ENCODE measurements at places on chromosomes 3 and 15.
A peak's percentile ranks its signal among the peaks of the same experiment; 100 is the strongest.

DNA sequence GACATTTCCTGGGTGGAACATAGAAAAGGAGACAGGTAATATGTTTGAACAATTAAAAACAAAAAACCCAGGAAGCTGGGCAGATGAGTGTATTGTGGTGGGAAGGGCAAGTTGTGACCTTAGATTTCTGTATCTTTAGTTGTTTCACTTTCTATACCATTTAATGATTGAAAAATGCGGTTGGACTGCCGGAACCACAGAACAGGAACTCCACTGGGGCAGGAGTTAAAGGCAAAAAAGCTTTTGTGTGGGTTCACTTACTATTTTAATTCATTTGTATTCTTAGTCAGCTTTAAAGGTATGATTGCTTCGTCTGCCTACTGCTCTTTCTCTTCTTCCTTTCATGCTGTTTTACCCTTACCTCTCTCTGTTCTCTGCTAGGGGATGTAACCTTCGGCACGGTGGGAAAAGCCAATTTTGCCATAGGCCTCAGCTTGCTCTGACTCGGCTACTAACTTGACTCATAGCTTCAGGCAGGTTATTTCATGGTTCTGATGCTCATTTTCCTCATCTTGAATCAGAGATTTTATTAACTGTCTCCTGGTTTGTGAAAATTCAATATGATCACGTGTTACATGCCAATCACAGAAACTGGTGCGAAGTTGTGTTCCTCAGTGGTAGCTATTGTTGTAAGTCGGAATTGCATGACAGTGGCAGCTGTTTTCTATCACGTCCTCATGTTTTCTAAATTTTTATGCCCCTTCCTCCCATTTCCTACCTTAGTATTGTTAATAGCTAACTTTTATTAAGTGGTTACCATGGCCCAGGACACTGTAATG lies 1.6 kb upstream of the MCTP2 start:
- peak; percentile 85 for DNase-seq

DNA sequence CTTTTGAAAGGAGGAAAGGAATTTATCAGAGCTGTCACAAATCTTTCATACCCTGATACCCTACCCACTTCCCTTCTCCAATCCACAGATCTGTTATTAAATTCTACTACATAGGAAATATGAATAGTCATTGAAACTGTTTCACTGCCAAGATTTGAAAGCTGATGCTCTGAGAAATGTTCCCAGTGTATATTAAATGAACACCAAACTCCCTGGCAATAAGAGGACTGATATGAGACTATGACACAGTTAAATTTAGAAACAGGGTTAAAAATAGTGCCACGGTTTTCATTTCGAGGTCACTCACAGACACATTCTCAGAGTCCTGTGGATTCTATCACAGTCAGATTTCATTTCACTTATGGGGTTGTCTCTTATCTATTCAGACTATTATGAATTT lies 27.2 kb upstream of the GBE1 start:
- no peak for DNase-seq

- no peak for DNase-seq
These were observed 502.8 kb downstream of the IGSF11 start for GRCh38 chr3:118531816-118532215.

DNA sequence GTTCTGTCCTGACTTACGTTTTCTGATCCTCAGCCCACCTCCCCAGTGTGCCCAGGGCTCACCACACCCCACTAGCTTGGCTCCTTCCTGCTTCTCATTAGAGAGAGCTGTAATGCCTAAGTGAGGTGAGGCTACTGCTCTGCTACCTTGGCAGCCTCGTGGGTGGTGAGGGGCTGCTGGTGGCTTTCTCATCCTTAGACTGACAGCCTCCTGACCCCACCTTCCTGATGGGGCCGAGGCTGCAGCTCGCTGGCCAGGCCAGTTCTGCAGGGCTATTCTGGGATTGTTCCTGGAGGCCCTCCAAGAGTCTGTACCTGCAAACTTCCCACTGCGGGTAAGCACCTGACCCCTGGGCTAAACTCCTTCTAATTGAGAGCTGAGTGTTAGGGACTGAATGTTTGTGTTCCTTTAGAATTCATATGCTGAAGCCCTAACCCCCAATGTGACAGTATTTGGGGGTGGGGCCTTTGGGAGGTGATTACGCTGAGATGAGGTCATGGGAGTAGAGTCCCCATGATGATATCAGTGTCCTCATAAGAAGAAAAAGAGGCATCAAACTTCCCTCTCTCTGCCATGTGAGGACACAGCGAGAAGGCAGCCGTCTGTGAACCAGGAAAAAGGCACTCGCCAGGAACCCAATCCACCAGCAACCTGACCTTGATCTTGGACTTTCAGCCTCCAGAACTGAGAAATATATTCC lies 38.1 kb upstream of the IQSEC1 start:
- no peak for DNase-seq

- DNase-seq = peak; percentile 44
These were observed 52.9 kb downstream of the RYK start for GRCh38 chr3:134197681-134198261.

GRCh38 chr3:106685745-106686144 lies 691.5 kb upstream of the CCDC54 start:
- DNase-seq = no peak

- no peak for DNase-seq
These were observed 8.5 kb upstream of the PIAS1 start for GRCh38 chr15:68045289-68046265.

DNA sequence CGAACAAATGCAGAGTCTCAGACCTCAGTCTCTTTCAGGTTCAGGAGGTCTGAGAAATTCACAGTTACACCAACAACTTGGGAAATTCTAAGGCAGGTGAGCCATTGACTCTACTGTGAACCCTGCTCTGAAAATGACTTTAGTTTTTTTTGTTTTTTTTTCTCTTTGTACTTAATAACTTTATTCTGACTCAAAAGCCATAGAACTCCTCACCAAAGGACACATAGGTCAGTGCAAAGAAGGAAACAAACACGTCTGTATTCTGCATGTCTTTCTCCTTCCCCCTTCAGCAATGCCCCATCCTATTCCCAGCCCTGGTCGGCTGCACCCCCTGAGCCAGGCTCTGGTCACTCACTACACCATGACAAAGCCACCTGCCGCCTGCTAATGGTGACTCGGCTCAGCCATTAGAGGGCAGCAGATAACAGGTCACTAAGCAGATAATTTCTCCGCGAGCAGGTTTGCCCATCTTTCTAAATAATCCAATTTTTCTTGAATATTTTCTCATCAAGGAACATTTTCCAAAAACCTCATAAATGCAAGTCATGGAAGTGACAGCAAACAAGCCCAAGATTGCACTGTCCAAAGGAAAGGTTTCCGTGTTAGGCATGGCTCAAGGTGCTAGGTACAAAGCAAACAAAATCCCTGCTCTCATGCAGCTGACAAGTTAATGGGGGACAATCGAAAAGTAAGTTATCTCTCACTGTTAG lies 37.7 kb downstream of the TM4SF4 start:
- DNase-seq = peak; percentile 39

GRCh38 chr3:178676077-178676476 lies 139.8 kb downstream of the KCNMB2 start:
- no peak for DNase-seq

DNA sequence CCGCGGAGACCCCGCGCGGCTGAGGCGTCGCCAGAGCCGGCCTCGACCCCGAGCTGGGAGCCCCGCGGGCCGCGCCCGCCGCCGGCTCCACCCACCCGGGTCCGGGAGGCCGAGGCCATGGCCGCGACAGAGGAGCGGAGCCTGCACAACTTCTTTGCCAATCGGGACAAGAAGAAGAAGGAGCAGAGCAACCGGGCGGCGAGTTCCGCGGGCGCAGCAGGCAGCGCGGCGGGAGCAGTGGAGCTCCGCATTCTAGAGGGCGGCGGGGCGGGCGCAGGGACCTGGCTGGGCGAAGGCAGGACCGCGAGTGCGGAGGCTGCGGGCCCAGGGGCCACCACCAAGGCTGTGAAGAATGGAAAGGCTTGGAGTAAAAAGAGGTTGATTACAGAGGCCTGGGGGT lies 37.6 kb upstream of the EPHA6 start:
- DNase-seq = no peak

- no peak for DNase-seq
These were observed 16.6 kb upstream of the GYG1 start for GRCh38 chr3:148974726-148975125.

DNA sequence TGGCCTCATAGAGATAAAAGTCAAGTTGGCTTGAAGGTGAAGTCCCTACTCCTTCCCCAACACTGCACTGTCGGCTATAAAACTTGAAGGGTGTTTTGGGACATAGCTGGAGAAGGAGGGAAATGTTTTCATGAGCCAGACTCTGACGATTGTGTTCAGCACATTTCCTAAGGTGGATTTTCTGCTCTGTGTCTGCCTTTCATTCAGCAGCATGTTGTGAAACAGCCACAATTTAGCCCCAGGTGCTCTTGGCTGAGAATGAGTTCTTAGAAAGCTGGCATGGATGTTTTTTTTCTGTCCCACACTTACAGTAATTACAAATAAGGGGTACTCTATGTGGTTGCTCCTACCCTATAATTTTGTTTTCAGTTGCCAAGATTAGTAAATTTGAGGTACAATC lies 492.4 kb downstream of the MCTP2 start:
- DNase-seq = no peak

- DNase-seq = no peak
These were observed 524.9 kb upstream of the PROK2 start for GRCh38 chr3:72309661-72310418.

GRCh38 chr15:40314723-40315276 lies 7.1 kb upstream of the PLCB2 start:
- DNase-seq = no peak

- DNase-seq = no peak
These were observed 9.9 kb downstream of the KIF23 start for GRCh38 chr15:69424001-69424400.

DNA sequence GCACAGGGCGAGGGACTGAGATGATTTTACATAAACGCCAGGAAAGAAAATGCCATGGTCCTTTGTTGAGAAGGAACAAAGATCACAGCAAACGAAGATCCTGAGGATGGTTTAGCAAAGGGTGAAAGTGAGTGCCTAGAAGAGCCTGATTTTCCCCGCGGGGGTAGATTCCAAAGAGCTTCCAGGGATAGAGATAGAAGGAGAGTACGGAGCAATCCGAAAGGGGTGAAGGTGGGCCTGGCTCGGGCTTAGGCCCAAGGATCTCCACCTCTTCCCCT lies 977 bp downstream of the CDC25A start:
- no peak for DNase-seq

GRCh38 chr15:92480361-92480760 lies 86.7 kb downstream of the ST8SIA2 start:
- DNase-seq = no peak
